ENCODE measurements at places on chromosomes 13 and 19.

DNA sequence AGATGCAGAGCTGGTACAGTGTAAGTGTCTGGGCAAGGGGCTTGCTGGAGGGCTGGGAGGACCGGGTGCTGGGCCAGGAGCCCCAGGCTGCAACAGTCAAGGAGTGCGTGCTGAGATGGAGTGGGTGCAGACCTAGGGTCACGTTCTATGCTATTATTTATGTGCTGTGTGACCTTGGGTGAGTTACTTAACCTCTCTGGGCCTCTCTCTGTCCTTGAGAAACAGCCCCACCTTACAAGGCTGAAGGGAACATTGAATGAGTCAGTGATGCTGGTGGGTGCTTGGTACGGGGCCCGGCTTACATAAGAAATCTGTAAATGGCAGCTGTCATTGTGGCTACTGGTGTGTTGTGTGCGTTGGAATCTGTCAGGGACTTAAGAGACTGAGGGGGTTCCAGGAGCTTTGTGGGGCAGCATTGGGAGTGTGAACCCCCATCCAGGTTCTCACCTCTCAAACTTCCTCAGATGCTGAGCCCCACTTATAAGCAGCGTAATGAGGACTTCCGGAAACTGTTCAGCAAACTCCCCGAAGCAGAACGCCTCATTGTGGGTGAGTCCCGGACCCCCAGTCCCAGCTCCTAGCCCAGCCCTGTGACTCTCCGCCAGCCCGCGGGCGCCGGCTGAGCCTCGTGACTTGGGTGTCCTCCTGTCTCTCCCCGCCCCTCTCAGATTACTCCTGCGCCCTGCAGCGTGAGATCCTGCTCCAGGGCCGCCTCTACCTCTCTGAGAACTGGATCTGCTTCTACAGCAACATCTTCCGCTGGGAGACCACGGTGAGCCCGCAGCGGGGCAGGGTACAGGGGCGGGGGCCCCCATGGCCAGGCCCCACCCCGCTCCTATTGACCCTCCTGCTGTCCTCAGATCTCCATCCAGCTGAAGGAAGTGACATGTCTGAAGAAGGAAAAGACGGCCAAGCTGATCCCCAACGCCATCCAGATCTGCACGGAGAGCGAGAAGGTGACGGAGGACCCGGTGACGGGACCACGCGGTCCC is 9.6 kb downstream of the GRAMD1A start:
- no peak for DNase-seq

DNA sequence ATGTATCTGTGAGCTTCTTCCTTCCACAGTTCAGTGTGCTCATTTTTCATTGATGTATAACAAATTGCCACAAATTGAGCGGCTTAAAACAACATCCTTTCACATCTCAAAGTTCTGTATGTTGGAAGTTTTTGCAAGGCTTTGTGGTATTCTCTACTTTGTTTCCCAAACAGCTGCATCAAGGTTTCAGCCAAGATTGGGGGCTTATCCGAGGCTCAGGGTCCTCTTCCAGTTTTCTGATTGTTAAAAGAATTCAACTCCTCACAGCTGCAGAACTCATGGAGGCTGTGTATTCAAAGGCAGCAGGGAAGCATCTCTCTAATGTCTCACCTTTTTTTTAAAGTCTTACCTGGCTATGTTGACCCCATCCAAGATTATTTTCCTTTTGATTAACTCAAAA is 1369.8 kb downstream of the PCDH9 start:
- DNase-seq: no peak

DNA sequence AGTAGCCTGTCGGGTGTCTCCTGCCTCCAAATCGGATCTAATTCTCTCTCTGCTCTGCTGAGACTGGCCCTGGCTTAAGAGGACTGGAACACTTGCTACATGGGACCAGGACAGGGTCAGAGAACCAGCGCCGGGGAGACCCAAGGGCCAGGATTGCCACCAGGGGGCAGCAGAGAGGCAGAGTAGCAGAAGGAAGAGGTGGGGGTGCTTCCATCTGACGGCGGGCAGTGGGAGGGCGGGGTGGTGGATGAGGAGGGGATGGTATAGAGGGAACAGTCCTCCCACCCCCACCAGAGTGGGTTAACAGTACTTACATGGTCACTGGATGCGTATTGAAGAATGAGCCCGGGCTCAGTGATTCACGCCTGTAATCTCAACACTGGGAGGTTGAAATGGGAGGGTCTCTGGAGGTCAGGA is 11.9 kb downstream of the SELENOW start:
- DNase-seq: peak; percentile 90

GRCh38 chr13:89279374-89279773 is 1608.2 kb downstream of the SLITRK5 start:
- peak; percentile 41 for DNase-seq

DNA sequence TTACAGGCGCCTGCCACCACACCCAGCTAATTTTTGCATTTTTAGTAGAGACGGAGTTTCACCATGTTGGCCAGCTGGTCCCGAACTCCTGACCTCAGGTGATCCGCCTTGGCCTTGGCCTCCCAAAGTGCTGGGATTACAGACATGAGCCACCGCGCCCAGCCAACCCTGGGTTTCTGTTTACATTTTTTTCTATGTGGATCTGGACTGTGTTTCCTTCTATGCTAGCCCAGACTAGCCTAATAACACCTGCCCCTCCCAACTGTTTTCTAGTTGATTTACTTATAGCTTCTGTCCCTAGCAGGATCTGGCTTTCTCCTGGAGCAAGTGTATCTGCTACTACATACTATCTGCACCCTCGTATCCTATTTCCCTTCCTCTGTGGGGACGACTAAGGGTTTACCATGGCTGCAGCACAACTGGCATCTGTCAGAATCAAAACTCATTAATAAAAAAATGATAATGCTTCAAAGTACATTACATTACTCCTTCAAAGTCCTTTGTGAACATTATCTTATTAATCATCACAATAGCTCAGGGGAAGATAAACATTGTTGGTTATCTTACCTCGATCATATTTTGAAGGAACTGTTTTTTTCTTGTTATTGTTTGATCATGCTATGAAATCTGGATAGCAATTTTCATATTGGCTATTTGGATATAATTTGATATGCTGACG is 228.3 kb downstream of the KLF5 start:
- DNase-seq: no peak

DNA sequence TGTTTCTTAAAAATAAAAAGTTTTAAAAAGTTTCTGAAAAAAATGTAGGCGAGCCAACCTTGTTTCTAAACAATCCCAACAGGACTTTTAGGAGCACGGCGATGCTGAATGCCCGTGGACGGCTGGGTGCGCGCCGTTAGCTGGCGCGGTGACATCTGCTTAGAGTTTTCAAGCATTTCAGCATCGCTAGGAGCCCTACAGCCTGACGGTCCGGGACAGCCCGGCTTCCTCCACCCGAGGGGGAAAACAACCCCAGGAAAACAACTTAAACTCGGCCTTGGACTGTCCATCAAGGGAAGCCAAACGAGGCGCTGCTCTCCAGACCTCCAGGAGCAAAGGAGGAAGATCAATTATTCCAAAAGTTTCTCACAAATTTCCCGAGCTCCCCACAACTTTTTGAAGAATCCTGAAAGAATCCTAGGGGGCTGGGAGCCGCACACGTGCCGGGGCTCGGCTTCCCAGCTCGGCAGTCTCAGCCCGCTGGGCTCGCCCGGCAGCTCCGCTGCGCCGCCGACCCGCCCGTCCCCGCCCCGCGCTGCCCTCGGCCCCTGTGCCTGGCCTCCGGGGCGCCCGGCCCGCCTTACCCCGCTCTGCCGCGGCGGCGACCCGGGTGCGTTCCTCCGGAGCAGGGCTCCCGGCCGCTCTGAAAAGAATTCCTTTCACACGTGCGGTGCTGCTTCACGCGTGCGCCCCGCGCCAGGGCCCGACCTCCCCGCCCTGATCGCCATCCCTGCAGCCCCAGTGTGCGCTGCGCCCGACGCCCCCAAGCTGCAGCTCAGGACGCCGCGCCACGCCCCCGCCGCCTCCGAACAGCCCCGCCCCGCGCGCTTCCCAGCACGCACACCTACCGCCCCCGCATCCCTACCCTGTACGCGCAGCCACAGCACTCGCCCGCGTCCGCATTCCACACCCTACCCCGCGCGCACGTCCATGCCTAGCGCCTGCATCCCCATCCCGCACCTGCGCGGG is at the start of gene GJA3:
Gene GJA3 (minus strand): TSS at position 747 of the 969 bp plus-strand sequence. CDS start 17,764 bp downstream, outside the sequence.
- DNase-seq: no peak

- DNase-seq: no peak
These were observed 473.3 kb downstream of the ITGBL1 start for GRCh38 chr13:101925731-101926130.

DNA sequence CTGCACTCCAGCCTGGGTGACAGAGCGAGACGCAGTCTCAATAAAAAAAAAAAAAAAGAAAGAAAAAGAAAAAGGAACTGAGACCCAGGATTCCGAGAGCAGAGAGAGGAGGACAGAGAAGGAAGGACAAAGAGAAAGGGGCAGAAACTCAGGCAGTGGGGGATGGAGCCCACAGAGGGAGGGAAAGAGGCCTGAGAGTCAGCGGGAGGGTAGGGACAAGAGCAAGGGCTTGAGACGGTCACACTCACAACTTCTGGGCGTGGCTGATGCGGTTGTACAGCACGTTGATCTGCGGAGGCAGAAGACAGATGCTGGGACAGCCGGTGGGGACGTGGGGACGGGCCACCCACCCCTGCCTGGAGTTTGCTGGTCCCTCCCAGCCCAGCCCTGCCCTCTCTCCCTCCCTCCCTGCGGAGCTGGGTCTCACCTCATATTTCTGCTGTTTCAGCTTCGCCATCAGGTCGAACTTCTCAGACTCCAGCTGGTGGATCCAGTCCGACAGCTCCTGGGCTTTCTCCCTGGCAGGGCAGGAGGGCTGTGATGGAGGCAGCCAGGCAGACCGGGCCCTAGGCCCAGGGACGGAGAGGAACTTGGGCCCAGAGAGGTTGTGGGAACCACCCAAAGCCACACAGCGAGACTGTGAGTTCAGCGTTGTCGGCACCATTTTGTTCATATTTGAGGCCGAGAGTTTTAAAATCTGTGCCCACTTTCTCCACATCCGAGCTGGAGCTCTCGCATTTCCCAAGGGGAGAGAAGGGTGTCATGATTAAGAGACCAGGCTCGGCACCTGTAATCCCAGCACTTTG is 15.2 kb downstream of the TNNT1 start:
- no peak for DNase-seq

GRCh38 chr13:73556902-73557301 is 498.1 kb downstream of the KLF5 start:
- DNase-seq: no peak

- DNase-seq: no peak
These were observed 302.0 kb downstream of the KLF12 start for GRCh38 chr13:73832128-73832588.

- no peak for DNase-seq
These were observed 39.7 kb downstream of the GJA3 start for GRCh38 chr13:20121159-20121525.

Measured in BE2C (cell line).